G401 (cell line): ENCODE measurements at places on chromosomes 12 and 14. TPM values are rescaled to one million over a fixed set of nuclear protein-coding genes. Genes with fewer than 3 reads are reported as not detected.
A peak's percentile ranks its signal among the peaks of the same experiment; 100 is the strongest.

- no peak for DNase-seq
These were observed 65.7 kb downstream of the WNK1 start for GRCh38 chr12:817941-818600.

- no peak for DNase-seq
These were observed at the start of gene WIF1 for GRCh38 chr12:65121049-65121955. TSS of gene WIF1 (minus strand) at chr12:65121305. CDS start at chr12:65121191, 114 bp downstream.

- peak; percentile 74 for DNase-seq
These were observed 139.8 kb downstream of the NEDD1 start for GRCh38 chr12:97046901-97047300.

DNA sequence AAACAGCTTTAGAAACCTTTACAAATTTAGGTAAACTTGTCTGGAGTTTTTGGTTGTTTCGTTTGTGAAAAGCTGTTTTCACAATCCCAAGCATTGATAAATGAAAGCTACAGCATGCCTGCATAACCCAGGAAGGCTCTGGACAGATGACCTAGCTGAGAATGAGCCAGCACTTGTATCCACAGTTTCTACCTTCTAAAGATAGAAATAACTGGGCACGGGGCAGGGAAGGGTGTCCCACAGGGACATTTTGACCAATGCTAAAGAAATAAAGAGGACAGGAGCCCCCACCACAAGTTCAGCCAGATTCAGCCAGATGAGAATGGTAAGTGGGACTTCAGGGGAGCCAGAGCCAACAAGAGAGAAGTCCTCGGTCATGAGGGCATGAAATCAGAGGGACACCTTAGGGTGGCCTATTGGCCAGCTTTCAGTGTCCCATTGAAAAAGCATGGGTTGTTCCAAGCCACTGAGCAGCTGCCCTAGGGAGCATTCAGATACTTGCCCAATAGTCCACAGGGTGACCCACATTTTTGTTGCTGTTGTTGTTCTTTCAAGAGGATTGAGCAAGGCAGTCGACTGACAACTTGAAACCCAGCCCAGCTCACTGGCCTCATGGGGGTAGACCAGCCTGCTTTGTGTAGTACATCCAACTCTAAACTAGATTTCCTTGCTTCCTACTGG lies 140.3 kb upstream of the NUDT4 start:
- no peak for DNase-seq

- no peak for DNase-seq
These were observed 29.1 kb upstream of the DEGS2 start for GRCh38 chr14:100188392-100189030.

- no peak for DNase-seq
These were observed 109.4 kb upstream of the ATF7IP start for GRCh38 chr12:14256121-14256520.

- no peak for DNase-seq
These were observed 68.5 kb downstream of the FBXO34 start for GRCh38 chr14:55339770-55340169.

DNA sequence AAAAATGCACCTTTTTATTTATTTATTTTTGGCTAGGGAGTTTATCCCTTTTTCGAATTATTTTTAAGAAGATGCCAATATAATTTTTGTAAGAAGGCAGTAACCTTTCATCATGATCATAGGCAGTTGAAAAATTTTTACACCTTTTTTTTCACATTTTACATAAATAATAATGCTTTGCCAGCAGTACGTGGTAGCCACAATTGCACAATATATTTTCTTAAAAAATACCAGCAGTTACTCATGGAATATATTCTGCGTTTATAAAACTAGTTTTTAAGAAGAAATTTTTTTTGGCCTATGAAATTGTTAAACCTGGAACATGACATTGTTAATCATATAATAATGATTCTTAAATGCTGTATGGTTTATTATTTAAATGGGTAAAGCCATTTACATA lies 14.9 kb upstream of the SNAPC1 start:
- no peak for DNase-seq

GRCh38 chr12:116226026-116226425 lies 51.5 kb downstream of the MED13L start:
- DNase-seq, result no peak

- no peak for DNase-seq
These were observed 233.1 kb downstream of the PTPRO start for GRCh38 chr12:15555446-15555845.

TMTC2 gene
- 0.58 and 0.74 TPM in 2 replicates for total RNA-seq

GRIP1 gene
- total RNA-seq, result 0.27 TPM in 1 of 2 replicates, not detected in the other

IQSEC3 gene
- not detected in 2 replicates for total RNA-seq

SPPL3 gene
- total RNA-seq, result 12.0 and 12.2 TPM in 2 replicates

TCL1B gene
- total RNA-seq, result not detected in 2 replicates

WDHD1 gene
- 14.8 and 20.7 TPM in 2 replicates for total RNA-seq
